Activated CD4-positive, alpha-beta T cell treated with anti-CD3 and anti-CD28 coated beads, Interleukin-2, amount 50 U/mL, for 48 hours (primary cell): ENCODE measurements at places on chromosomes 1 and 21.
A peak's percentile ranks its signal among the peaks of the same experiment; 100 is the strongest.

DNA sequence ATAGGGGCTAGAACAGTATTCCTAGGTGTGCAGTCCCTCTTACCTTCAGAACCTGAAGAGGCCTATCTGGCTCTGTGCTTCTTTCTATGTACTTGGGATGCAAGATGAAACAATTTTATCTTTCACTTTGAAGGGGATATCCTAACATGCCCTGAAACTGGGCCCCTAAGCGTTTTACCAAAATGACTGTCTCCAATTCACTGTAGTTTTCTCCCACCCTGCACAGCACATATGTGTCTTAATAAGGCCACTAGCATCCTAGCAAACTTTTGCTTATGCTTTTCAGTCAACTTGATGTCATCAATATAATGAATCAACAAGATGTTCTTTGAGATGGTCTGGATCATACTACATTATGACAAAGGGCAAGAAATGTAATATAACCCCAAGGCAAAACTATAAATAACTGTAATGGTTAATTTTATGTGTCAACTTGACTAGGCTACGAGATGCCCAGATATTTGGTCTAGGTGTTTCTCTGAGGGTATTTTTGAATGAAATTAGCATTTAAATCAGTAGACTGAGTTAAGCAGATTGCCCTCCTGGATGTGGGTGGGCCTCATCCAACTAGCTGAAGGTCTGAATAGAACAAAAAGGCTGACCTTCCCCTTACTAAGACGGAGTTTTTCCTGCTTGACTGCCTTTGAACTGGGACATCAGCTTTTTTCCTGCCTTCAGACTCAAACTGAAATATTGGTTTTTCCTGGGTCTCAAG, 9.2 kb upstream of the ZSWIM5 start:
- DNase-seq: no peak

GRCh38 chr1:39277879-39278278, 73.4 kb downstream of the MACF1 start:
- no peak for DNase-seq

GRCh38 chr1:51421964-51422363, 91.6 kb upstream of the TTC39A start:
- no peak for DNase-seq

- no peak for DNase-seq
These were observed 3.0 kb downstream of the VAMP4 start for GRCh38 chr1:171738911-171739310.

- DNase-seq: no peak
These were observed 54.1 kb downstream of the RUNX1 start for GRCh38 chr21:34994766-34995631.

GRCh38 chr1:81660286-81660685, 140.4 kb upstream of the ADGRL2 start:
- DNase-seq: no peak

- no peak for DNase-seq
These were observed 115.2 kb upstream of the ATP1A1 start for GRCh38 chr1:116257836-116258235.

- peak; percentile 38 for DNase-seq
These were observed 99.8 kb downstream of the PTPN14 start for GRCh38 chr1:214451596-214451995.

- DNase-seq: no peak
These were observed 4.9 kb upstream of the S100A3 start for GRCh38 chr1:153553830-153554541.

- no peak for DNase-seq
These were observed 29.6 kb downstream of the ACOT11 start for GRCh38 chr1:54577612-54578011.

GRCh38 chr1:59044535-59045121, 252.3 kb upstream of the FGGY start:
- no peak for DNase-seq

DNA sequence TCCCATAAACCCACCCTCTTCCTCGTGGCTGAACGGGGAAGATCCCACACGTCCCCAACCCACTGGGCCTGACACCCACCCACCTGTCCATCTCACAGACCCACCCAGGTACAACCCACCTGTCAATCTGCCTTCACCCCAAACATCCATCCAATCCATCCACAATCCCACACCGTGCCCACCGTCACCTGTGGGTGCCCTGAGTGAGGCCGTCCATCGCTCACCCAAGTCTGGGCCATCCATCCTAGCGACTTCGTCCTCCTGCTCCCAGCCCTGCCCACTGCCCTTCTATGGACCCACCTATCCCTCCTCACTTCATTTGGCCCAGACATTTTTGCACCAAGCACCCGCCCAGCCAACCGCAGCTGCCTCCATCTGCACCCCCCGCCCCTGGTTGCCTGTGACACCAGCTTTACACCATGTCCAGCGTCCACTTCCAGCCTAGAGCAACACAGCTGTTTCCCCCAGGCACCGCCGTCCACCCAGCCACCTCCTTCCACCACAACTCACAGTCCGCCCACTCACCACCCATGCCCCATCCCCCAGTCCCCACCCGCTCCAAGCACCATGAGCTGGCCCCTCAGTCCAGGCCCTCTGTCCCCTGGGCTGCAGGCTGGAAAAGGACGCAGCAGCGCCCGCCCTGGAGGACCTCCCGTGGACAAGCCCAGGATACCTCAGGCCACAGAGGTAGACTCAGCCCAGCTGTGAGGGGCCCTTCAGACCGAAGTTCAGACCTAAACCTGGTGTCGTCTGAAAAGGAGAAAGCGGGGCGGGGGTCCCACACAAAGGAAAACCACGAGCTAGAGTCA, 7.7 kb downstream of the TTLL10 start:
- DNase-seq: no peak

DNA sequence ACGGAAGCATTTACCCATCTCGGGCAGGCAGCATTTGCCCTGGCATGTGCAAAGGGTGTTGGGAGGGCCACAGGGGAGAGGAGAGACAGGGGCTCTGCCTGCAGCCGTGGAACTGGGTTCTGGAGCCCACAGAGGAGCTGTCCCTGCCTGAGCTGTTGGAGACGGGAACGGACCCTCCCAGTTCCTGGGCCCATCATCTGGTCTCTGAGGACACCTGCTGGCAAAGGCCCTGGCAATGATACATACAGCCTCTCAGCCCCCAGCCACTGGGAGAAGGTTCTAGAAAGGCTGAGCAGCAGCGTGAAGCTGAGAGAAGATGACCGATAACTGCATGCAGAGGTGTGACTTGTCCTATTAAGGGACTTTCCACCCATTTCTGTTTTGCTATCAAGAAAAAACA, 31.4 kb downstream of the FAAP20 start:
- DNase-seq: no peak

GRCh38 chr1:240586006-240586405, 25.9 kb downstream of the GREM2 start:
- DNase-seq: no peak

DNA sequence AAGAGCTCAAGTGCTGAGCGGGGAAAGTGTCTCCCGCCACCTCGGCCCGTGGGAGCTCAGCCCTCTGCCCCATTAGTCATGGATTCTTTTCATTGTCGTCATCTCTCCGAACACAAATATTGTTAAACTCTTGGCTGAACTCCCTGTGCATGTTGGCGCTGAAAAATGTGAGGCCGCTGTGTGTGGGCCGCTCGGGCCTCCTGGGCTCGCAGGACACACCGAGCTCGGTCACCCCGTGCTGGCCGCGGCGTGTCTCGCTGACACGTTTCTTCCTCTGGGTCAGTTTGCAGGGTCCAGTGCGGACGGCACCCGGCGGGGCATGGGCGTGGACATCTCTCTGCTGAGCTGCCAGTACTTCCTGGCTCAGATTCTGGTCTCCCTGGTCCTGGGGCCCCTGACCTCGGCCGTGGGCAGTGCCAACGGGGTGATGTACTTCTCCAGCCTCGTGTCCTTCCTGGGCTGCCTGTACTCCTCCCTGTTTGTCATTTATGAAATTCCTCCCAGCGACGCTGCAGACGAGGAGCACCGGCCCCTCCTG, 25.6 kb downstream of the SLC45A1 start:
- no peak for DNase-seq

DNA sequence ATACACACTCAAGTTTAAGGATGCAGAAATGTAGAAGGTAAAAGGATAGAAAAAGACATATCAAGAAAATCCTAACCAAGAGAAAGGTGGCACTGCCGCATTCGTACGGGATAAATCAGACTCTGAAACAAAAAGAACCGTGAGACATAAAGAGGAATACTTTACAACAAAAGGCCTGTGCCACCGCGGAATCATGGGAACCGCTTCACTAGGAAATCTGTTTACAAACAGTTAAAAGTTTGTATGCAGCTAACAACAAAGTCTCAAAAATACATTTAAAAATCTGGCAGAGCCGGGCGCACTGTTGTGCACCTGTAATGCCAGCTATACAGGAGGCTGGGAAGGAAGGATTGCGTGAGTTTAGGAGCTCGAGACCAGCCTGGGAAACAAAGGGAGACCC, 8.1 kb downstream of the WRAP73 start:
- no peak for DNase-seq

- DNase-seq: no peak
These were observed 8.6 kb upstream of the C1orf159 start for GRCh38 chr1:1124508-1124785.

GRCh38 chr21:22083899-22084298, 1085.7 kb downstream of the NCAM2 start:
- DNase-seq: no peak

DNA sequence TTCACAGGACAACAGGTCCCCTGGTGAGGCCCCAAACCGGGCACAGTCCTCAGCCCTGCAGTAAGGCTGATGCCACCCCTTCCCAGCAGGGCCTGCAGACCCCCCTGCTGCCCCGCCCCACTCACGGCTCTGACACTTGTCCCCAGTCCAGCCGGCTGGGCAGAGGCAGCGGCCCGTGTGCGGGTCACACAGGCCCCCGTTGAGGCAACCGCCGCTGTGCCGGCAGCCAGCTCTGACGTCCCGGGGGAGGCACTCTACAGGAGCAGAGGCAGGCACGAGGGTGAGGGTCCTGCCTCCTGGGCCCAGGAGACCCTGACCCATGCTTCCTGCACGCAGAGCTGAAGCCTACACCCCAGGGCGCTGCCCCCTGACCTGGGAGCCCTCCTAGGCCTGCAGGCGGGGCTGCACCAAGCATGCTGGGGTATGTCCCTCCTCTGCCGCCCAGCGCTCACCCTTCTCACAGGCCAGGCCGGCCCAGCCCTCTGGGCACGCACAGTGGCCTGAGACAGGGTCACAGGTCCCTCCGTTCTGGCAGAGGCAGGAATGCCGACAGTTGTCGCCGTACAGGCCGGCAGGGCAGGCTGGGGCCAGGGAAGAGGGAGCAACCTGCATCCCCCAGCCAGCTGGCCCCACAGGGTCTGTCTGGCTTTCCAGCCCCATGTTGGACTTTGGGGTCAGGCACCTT, 43.9 kb downstream of the ARHGEF16 start:
- DNase-seq: no peak

GRCh38 chr1:82284213-82284612, 483.5 kb downstream of the ADGRL2 start:
- no peak for DNase-seq

- DNase-seq: no peak
These were observed 22.3 kb upstream of the NR5A2 start for GRCh38 chr1:200005165-200005564.

DNA sequence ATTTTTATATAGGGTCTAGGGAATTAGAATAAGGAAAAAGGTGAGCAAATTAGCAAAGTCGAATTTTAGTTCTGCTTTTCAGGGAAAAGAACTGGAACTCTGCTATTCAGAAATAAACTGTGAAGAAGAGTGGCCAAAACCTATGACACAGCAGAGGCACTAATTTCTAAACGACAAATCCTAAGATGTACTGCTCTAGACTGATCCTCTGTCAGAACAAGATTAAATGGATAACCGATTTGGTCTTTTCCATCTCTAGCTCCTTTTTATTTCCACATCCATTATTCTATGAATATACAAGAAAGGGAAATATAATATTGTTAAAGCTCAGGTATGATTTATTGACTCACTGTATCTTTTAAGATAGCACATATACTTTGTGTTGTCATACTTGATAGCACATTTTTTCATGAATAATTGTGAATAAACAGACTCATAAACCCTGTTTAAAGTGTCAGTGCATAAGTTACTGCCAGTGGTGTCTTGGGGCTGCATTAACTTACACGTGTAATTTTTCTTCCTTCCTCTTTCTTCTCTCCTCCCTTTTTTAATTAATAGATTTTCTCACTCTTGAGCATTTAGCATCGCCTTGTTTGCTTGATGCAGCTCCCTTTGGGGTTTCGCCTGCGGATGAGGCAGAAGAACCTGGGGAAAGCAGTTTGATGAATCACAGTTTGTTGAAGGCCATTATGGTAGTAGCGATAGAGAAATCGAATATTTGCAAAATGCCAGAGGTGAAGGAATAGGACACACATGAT, 496.6 kb downstream of the ADGRL2 start:
- no peak for DNase-seq

DNA sequence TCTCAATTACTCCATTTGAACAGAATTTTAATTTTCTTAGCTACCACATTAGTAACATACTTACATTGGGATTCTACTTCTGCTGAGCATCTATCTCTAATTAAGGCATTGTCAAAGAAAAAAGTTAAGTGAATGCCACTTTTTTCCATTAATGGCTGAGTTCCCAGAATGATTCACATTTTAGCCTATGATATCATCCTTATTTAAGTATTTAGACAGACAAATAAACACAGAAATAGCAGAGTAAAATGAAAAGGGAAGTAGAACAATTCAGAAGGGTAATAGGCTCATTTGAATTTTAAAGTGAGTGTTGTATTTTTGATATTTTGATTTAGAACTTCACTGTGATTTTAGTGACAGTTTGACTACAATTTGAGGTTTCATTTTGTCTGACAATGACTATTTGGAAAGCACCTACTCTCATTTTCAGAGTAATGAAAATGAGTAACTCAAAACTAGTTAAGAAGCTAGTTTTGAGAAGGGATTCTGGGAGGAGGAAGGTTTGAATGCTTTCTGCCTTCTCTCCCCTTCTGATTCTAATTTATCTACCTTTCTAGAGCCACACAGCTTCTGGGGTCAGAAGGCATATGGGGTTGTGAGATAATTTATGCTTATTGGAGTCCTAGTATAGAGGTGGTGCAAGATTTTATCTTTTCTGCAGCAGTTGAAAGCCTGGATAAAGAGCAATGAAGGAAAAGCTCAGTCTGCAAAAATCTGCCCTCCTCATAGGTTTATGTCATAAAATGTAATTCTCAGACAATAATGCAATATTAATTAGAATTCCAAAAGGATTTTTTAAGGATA, 15.5 kb downstream of the LYPLAL1 start:
- DNase-seq: no peak

DNA sequence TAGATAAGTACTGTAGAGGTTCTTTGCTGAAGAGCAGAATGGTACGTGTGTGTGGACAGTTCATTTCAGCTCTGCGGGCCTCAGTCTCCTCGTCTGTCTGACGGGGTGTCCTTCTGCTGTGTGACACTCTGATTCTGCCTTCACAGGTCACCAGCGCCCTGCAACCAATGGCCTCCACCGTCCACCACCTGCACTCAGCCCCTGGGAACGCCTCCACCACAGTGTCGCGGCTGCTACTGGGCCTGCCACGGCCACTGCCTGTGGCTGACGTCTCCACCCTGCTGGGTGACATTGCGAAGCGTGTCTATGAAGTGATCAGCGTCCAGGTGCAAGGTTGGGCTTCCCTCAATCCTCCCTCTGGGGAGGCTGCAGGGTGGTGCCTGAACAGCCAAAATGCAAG, 17.0 kb downstream of the UMODL1 start:
- no peak for DNase-seq

- peak; percentile 71 for DNase-seq
These were observed 1.0 kb downstream of the TP53BP2 start for GRCh38 chr1:223844787-223845036.

- no peak for DNase-seq
These were observed 20.9 kb downstream of the HENMT1 start for GRCh38 chr1:108639899-108640560.
